ENCODE measurements at places on chromosomes 1 and 21. TPM values are rescaled to one million over a fixed set of nuclear protein-coding genes. Genes with fewer than 3 reads are reported as not detected.

The KCNJ9 gene
- not detected for total RNA-seq

The LHX8 gene
- not detected for total RNA-seq

The FCAMR gene
- total RNA-seq, result not detected

The VAMP4 gene
- total RNA-seq, result 7.4 TPM

The LIN9 gene
- total RNA-seq, result 14.3 TPM

The GNAT2 gene
- not detected for total RNA-seq

The SLC6A17 gene
- total RNA-seq, result 0.24 TPM

The CFHR2 gene
- not detected for total RNA-seq

The CCDC30 gene
- 5.1 TPM for total RNA-seq

The NGF gene
- not detected for total RNA-seq

The AMY1B gene
- total RNA-seq, result not detected

The CNKSR1 gene
- total RNA-seq, result 28.1 TPM

The EDN2 gene
- total RNA-seq, result 0.28 TPM

The IGSF21 gene
- not detected for total RNA-seq

The LCE2C gene
- total RNA-seq, result not detected

The PERM1 gene
- total RNA-seq, result not detected

The THEM5 gene
- not detected for total RNA-seq

The TSPEAR gene
- total RNA-seq, result not detected

The KCNJ10 gene
- total RNA-seq, result not detected

- no peak for DNase-seq
These were observed 73.2 kb downstream of the BCAR3 start for GRCh38 chr1:93608187-93609109.

GRCh38 chr21:27047283-27047657, 80.4 kb upstream of the ADAMTS5 start:
- no peak for DNase-seq

GRCh38 chr1:116921301-116921885, 11.7 kb downstream of the PTGFRN start:
- DNase-seq, result no peak

GRCh38 chr1:177366091-177366490, 195.3 kb downstream of the BRINP2 start:
- DNase-seq, result no peak

GRCh38 chr1:78678324-78678723, 28.7 kb downstream of the IFI44 start:
- no peak for DNase-seq

DNA sequence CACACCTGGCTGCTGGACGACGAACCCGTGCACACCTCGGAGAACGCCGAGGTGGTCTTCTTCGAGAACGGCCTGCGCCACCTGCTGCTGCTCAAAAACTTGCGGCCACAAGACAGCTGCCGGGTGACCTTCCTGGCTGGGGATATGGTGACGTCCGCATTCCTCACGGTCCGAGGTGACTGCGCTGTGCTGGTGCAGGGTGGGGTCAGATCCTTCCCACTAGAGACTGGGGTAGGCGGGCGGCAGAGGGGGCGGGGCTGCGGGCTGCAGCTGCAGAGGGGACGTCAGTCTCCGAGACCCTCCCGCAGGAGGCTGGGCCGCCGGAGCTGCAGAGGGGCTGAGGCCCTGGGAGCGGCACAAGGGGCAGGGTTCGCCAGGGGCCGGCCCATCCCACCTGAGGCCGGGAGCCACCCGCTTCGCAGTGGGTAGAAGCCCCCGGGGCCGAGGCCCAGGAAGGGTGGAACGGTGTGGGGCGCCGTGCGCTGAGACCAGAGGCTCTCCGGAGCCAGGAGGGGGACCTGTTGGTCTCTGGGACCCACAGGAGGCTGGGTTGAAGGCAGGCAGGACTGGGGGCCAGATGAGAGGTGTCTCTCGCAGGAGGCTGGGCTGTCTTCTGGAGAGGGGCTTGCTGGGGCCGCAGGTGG, 90.6 kb downstream of the TRIM11 start:
- no peak for DNase-seq

DNA sequence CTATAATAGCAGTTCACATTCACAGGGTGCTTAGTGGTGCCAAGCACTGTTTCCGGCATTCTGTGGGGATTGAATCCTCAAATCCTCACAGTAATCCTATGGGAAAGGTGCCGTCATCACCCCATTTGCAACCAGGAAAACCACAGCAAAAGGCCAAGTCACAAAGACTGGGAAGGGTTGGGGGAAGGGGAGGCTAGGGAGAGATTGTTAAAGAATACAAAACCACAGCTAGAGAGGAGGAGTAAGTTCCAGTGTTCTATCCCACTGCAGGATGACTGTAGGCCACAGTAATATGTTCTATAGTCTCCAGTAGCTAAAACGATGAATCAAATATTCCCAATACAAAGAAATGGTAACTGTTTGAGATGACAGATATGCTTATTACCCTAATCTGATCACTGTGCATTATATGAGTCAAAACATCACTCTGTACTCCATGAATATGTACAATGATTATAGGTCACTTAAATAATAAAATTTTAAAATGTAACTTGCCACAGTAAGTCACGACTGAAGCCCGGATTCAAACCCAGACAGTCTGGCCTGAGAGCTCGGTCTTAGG, 256.8 kb downstream of the TOMM20 start:
- DNase-seq, result no peak

DNA sequence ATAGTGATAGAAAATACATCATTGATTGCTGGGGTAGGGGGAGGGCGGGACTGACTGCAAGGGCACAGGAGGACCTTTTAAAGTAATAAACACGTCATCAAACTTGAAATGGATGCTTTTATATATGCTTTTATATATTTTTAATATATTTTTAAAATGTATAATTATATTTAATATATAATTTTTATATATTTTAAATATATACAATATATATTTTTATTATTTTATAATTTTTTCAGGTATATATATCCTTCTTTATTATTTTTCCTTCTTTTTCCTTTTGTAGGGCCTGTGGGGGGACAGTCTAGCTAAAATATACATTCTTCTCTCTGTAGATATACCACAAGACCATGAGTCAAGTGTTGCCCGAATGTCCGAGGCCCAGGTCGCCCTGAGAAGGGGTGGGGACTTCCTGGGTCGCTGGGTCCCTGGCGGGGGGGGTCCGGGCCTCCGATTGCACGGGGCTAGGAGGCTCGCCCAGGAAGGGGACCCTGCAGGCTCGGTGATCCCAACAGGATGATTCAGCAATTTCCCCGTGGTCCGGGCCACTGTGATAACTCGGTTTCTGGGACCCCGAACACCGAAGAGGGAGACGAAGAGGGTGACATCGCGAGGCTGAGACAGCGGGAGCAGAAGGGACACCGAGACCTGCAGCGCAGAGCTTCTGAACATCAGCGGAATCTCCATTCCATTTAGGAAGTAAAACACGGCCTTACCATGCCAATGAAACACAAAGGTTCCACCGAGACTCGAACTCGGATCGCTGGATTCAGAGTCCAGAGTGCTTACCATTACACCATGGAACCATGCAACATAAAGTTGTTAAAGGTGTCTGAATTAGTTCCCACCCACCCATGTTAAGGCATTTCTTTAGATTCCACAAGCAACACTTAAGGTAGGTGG, 112.5 kb upstream of the NBPF11 start:
- DNase-seq, result peak; percentile 64

- no peak for DNase-seq
These were observed 56.0 kb downstream of the ITSN1 start for GRCh38 chr21:33698087-33698860.

- DNase-seq, result no peak
These were observed 35.7 kb downstream of the ACP6 start for GRCh38 chr1:147634645-147635044.

DNA sequence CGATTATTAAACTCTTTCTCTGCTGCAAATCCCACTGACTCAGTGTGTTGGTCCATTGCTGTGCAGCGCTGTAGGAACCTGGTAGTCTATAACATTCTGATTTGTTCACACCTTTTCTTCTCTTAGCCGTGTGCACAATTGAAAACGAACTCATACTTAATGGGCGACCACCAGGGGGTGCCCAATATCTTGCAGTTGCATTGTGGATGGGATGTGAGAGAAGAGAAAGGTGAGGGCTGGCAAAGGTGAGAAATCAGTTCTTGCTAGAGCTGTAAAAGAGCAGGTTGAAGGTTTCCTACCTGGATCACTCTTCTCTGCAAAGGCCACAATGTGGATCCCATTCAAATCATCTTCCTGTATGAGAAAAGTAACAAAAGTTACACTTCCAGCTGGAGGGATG, 51.0 kb downstream of the CASQ2 start:
- peak; percentile 70 for DNase-seq

GRCh38 chr1:209641832-209642172, 10.4 kb downstream of the LAMB3 start:
- DNase-seq, result no peak

- DNase-seq, result peak; percentile 64
These were observed 6.0 kb downstream of the CYB561D1 start for GRCh38 chr1:109499661-109500536.

GRCh38 chr1:183164963-183165362, 21.1 kb upstream of the LAMC2 start:
- DNase-seq, result no peak

DNA sequence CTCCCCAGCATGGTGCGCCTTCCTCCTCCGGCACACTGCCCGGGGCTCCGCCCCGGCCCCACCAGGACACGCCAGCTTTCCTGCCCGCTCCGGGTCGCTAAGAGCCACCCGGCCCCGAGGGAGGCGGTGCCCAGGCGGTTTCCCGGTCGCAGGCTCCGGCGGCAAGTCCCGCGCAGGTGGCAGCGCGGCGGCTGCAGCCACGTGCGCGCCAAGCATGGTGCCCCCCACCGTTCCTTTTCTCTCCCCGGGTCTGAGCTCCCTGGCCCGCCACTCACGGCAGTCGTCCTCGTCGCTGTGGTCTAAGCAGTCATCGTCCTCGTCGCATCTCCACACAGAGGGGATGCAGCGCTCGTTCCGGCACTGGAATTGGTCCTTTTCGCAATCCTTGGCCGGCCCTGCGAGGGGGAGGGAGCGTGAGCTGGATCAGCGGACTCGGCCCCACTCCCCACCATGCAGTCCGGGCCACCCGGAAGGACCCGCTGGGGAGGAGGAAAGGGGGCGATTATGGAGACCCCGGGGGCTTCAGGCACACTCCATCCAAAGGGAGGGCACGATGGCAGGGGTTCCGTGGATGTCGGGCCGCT, 1.2 kb downstream of the LRP8 start:
- peak; percentile 46 for DNase-seq

DNA sequence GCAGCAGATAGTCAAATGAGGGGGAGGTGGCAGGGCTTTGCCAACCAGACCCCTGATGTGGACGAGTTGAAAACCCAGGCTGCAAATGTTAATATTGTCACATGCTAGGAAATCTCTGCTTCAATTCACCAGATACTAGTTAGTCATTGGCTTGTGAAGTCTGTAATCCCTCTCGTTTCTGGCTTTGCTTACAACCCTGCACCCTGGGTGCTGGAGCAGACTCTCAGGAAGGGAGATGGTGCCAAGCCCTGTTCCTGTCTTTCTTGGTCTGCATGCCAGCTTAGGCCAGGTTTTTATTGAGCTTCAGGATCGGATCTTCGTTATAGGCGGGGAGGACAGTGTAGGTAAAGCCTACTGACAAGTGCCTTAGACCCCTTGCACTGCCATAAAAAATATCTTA, 53.3 kb downstream of the MDM4 start:
- DNase-seq, result no peak

DNA sequence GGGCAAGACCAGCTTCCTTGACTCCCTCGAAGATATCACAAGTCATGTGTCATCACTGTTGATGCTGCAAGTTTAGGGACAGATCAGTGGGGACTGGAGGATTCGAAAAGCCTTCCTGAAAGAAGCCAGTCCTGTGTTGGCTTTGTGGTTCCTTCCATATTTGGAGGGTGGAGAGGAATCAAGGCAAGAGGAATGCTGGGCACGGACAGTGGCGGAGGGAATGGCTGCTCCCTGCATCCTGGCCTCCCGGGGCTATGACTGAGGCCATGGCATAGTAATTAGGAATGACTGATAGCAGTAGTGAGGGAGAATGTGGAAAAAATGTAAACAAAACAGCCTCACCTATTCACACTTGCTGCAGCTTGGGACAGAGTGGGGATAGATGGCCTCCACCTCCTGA, 36.4 kb downstream of the VANGL1 start:
- DNase-seq, result no peak

- DNase-seq, result no peak
These were observed 22.2 kb upstream of the IFFO2 start for GRCh38 chr1:18978706-18979105.

DNA sequence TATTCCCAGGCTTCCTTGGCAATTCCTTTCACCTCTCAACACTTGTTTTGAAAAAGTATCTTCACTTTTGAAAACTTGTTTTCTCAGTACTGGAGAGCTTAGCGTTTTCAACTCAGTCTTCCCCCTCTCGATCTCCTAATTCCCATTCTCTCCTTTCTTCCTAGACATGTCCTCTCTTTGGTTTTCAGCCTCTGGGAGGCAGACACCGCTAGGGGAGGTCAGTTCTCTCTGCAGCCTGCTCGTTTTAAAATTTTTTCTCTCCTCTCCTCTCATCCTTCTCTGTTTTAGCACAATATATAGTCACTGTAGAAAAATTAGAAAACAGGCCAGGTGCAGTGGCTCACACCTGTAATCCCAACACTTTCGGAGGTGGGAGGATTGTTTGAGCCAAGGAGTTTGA, 12.6 kb upstream of the RHEX start:
- DNase-seq, result no peak

DNA sequence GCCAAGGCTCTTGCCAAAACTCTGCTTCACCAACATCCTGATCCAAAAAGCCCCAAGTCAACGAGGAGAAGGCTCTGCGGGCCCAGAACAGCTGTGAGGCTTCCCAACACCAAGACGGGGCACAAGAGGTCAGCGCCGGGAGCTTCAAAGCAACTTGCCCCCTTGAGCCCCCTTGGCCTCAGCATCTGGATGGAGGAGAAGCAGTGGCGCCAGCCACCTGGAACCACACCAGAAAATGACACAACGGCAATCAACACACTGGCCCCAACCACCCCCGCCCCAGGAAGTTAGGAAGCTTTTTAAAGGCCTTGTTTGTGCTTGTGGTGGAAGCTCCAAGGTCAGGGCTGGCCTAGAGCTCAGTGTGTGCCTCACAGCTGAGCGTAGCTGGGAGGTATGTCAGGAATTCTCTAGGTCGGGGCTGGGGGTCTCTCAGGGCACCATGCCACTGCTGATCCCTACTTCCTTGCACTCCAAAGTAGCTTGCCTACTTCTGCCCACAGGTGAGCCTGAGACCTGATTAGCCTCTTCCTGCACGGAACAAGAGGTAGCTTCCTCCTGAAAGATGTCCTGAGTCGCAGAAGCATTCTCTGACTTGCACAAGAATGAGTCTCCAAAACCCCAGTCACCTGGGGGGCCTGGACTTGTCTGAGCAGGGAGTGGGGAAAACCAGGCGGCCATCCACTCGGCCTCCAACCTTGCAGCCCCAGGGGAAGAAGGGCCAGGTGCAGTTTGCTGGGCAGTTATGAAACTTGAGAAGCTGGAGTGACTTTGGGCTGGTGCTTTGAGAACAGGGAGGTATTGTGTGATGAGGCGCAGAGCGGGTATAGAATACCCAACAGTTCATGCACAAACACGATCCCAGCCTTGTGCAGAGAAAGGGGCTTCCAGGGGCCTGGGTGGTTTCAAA, 9.7 kb upstream of the SRP9 start:
- no peak for DNase-seq

Data from Calu3 (cell line).